ENCODE measurements at places on chromosomes 7 and 10.

DNA sequence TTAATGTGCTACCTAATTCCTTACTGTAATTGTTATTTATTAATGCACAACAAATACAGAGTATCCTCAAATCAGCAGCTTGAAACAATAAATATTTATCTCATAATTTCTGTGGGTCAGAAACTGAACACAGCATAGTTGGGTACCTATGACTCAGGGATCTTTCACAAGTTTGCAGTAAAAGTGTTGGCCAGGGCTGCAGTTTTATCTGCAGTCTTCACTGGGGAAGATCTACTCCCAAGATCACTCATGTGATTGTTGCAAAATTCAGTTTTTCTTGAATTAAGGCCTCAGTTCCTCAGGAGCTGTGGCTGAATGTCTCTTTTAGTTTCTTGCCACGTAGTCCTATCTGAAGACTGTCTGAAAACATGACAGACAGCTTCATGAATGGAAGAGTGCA lies 237.8 kb downstream of the ZWINT start:
- DNase-seq: no peak

DNA sequence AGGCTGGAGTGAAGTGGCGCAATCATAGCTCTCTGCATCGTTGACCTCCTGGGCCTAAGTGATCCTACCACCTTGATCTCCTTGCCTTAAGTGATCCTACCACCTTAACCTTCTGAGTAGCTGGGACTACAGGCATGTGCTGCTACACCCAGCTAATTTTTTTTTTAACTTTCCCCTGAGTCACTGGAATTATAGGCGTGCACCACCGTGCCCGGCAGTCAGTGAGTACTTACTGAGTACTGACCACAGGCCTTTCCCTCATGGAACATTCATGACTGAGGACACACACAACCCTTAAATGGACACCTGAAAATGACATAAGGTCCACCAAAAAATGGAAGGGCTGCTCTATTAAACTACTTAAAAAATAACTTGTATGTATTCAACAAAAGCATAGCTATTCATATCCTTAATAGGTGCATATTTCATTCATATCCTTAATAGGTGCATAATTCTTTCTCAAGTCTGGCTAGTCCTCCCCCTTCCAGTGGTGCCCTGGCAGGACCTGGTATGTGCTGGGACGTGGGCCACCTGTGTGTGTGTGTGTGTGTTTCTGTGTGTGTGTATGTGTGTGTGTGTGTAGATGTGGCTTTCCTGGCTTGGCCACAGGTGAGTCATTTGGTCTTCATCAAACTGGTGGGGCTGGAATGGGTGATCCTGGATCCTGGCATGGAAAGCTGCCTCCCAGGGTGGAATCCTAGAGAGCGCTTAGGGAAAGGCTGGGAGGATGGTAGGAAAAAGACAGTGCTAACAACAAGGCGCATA lies 3.5 kb downstream of the FAM180A start:
- DNase-seq: no peak

DNA sequence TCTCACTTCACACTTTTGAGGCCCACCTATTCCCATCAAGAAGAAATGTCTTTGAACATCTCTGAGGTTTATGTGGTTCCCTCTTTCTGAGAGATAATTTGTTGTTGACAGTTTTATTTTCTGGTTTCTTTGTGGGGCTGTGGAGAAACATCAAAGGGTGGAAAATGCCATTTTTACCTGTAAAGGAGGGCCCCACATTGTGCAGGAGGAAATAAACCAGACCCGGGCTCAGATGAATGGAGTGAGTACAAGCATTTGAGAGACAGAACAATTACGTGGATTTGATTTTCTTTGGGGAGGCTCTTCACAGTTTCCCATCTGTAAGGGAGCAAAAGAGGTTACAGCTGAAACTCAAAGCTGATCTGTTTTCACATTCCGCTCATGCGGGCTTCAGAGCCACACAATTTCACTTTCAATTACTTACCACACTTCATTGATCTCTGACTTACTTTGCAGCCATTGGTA lies 29.8 kb downstream of the ITPRIP start:
- DNase-seq: no peak

- no peak for DNase-seq
These were observed 86.3 kb downstream of the RNF216 start for GRCh38 chr7:5694912-5695726.

DNA sequence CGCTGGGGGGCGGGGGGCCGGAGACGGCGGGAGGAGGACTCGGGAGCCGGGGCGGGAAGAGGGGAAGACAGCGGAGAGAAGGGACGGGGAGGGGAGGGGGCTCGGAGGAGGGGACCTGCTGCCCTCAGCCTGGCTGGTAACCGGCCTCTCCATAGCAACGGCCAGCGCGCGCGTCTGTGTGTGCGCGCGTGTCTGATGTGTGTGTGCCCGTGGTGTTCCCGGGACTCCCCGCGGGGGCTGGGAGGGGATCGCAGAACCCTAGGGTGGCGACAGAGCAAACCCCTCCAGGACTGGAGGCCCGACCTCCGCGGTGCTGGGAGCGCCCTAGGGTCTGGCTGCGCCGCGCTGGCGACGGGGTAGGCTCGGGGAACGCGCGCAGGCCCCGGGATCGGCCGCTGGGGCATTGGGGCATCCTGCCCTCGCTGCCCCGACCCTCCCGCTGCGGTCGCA lies 356.3 kb downstream of the DNAJB6 start:
- DNase-seq: no peak

DNA sequence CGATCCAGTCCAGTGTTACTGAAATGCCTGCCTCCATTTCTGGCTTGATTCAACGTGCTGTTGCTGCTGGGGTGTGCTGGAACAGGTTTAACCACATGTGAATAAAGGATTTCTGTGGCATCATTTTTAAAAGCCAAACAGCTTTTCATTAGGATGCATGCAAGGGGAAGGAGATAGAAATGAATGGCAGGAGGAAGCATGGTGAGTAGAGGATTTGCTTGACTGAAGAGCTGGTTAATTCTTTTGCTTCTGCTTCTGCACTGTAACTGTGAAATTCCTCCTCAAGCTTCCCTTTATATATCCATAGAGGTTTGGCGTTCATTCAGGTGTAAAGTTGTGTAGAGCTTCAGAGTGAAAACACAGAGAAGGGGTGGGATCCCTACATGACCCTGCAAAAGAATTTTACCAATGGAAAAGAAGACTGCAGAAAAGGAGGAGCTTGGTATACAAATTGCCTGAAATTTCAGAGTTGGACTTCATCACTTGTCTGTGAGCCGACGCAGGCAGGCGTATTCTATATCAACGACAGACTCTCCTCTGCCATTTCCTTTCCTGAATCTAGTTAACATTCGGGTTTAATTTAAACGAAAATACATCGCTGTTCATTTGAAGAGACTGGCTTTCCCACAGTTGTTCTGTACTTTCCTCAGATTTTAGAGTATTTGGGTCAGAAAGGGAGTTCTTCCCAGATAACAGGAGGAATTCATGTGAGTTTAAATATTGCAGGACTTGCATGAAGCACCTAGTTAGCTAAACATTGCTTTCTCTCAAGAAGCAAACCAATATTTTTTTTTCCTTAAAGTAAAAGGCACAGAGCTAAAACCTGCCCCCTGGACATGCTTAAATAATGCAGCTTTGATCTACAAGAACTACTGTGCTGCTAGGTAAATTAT lies at the start of gene SOSTDC1:
TSS of gene SOSTDC1 (minus strand) at position 270 of the 893 bp plus-strand sequence. CDS start at position 200, 70 bp downstream.
- DNase-seq: no peak

- DNase-seq: no peak
These were observed 32.1 kb downstream of the IGF2BP3 start for GRCh38 chr7:23438171-23438570.

DNA sequence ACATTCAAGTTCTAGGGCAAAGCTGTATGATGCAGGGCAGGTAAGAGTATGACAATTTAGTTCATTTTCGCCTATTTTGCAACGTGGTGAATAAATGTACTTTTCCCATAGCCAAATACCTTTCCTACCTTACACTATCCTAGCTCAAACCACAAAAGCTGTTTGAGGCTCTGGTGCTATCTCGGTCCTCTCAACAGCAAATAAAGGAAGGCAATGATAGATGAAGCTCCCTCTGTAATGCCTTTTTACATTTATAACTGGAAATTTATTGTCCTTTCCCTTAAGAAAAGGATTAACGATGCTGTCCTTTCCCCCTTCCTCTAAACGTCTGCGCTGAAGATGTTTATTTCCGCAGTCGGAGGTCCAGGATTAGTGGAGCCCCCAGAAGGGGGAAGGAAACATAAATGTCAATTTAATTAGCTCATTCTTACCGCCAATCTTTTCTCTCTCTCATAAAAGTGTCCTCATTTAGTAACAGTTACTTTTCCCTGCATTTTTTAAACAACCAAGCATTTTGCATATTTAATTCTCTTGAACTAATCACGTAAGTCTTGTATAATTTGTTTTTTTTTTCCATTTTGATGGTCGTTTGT lies 114.6 kb downstream of the PIP4K2A start:
- DNase-seq: no peak

GRCh38 chr10:123559823-123560092 lies 106.4 kb upstream of the GPR26 start:
- no peak for DNase-seq

DNA sequence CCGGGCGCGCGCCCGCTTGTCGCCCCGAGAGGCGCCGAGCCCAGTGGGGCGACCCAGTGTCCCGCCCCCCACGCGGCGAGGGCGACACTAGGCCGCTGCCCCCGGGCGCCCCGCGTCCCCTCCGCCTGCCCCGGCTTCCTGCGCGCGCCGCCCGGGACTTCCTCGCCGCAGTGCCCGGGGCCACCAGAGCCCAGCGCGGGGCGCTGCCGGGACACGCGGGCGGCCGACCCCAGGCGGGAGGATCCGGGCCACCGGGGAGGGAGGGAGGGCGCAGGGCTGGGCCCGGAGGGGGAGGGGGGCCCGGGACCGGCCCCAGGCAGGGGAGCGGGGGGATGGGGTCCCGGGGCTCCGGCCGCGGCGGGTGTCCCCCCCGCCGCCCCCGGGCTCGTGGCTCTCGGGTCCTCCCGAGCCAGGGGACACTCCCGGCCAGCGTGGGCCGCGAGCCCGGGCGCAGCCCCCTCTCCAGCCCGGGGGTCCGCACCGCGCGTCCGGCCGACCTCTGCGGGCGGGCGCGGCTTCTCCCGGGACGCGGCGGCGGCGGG lies 435 bp upstream of the PWWP2B start:
- no peak for DNase-seq

- no peak for DNase-seq
These were observed 298.2 kb downstream of the GRID1 start for GRCh38 chr10:86068231-86069054.

GRCh38 chr10:50585921-50586739 lies 37.6 kb downstream of the SGMS1 start:
- DNase-seq: no peak

DNA sequence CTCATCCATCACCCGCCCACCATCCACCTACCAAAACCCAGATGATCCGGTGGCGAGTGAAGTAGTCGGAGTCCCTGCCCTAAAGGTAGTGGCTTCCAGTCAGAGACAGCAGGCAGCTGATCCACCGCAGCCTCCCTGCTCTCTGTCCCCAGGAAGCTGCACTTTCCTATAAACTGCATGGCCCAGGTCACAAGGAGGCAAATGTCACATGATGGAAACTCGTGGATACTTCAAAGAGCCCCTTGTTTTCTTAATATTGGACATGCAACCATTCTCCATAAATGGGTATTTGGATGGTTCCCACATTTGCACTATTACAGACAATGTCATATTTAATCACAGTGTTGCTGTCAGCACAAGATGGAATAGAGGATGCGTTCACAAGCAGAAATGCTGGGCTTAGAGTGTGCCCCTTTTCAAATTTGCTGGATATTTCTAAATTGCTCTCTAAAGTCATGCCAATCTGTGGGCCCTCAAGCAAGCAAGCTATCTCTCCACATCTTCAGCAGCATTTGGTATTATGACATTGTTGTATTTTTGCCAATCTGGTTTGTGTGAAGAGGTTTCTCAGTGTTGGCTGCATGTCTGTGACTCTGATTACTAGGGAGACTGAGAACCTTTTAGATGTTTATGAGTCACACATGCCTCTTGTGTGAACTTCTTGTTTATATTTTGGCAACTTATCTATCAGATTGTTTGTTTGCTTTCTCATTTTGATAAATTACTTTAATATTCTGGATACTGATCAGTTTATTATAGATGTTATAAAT lies 822.0 kb downstream of the TNS3 start:
- no peak for DNase-seq

GRCh38 chr10:121851786-121852185 lies 76.0 kb downstream of the ATE1 start:
- DNase-seq: no peak

DNA sequence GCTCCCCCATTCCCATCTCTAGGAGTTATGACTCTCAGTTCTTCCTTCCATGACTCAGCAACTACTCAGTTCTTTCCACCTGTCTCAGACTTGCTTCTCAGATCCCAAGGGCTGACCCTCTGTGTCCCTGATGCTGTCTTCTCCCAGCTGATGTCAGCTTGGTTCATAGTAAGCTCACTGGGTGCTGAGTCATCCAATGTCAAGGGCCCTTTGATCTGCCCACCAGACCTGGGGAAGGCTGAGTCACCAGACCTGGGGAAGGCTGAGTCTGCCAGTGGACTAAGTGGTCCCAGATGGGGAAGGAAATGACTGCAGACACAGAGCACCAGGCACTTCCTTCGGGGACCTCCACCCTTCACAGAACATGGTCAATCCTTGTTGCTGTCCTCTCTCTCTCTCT lies 76.1 kb upstream of the ZEB1 start:
- DNase-seq: peak; percentile 70

DNA sequence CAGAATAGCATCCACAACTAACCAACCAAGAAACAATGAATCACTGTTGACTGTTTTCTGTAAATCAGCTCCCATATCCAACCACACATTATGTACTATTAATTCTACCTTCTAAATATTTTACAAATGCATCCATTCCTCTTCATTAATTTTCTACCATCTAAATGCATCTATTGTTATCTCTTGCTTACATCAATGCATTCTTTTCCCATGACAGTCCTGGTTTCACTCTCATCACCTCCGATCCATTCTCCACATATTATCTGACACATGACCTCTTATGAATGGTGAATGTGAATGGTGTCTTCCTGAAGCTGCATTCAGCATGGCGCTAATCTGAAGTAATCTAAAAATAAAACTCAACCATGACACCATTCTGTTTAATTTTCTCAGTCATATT lies 153.8 kb upstream of the CALCR start:
- DNase-seq: no peak

DNA sequence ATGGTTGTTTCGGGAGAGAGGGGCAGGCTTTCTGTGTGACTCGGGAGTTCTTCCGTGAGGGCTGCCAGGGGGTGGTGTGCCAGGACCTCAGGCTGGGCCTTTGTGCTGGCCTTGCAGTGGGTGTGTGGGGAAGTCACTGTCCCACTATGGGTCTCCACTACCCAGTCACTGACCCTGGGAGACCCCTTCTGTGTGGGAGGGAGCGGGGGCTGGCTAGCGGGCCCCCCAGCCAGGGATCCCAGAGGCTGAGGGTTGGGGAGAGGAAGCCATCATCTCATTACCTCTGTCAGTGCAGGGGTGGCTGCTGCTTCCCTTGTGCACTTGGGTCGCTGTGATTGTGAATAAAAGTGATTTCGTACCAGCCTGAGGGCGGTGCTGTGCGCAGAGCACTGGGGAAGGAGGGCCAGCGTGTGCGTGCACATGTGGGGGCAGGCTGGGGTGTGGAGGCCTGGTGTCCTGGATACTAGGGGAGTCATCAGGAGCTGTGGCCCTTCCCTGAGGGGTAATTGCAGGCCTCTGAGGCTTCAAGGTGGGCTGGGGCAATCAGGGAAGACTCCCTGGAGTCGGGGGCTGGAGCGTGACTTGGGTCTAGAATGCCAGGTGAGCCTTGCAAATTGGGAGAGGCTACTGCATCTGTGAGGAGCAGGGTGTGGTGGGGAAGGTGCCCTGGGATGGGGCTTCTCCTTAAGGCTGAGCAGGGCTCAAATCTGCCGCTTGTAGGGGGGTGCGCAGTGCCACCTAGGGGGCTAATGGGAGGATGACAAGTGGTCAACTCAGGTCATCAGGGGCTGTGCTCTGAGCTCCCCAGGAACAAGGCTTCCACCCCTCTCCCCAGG lies 98.9 kb downstream of the NEURL1 start:
- DNase-seq: no peak

Measured in smooth muscle cell of the brain vasculature (primary cell).